Esophagus squamous epithelium (tissue), 5 donors: ENCODE measurements at places on chromosomes 3 and 15.

- no peaks in the 10 kb centered on the region for H3K4me1 ChIP-seq
- DNase-seq: no peak
- H3K27me3 ChIP-seq: no peaks in the 10 kb centered on the region
- H3K36me3 ChIP-seq: peaks cover 17% of the 10 kb centered on the region
- no peak overlapping the region for H3K27ac ChIP-seq
Observed at GRCh38 chr15:73142802-73143762, 90.8 kb downstream of the NEO1 start.

GRCh38 chr3:14494973-14495300 is 45.2 kb downstream of the GRIP2 start:
- no peak overlapping the region for H3K27ac ChIP-seq
- peaks cover 4% of the 10 kb centered on the region for H3K36me3 ChIP-seq
- no peaks in the 10 kb centered on the region for H3K4me1 ChIP-seq
- no peaks in the 10 kb centered on the region for H3K27me3 ChIP-seq
- no peak for DNase-seq
- H3K4me3 ChIP-seq: no peak overlapping the region

DNA sequence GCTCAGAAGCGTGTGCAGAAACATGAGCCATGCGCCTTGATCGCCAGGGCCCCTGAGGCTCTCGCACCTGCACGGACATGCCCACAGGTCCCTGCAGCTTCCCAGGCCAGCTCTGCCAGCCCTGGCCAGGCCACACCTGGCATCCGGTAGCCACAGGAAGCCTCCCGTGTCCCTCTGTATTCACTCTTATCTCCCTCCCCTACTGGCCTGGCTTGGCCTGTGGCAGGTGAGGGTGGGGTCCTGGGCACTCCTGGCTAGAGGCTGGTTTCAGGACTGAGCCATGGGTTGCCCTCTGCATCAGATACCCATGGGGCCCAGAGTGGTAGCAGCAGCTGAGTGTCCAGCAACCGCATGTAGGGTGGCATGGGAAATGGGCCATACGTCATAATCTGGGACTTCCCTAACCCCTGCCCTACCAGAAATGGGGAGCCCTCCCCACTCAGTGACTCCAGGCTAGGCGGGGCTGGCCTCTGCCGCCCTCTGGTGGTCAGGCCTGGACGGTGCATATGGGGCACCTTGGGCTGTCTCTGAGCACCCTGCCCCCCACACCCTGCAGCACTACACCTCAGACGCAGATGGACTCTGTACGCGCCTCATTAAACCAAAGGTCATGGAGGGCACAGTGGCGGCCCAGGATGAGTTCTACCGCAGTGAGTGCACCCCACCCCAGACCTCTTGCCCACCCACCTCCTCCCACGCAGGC is 12.6 kb upstream of the LMAN1L start:
- DNase-seq: no peak
- peaks cover 57% of the 10 kb centered on the region for H3K4me1 ChIP-seq
- H3K4me3 ChIP-seq: no peak overlapping the region
- H3K27me3 ChIP-seq: no peaks in the 10 kb centered on the region

GRCh38 chr15:48550822-48551525 is 94.5 kb downstream of the FBN1 start:
- H3K27me3 ChIP-seq: no peaks in the 10 kb centered on the region
- H3K4me3 ChIP-seq: no peak overlapping the region
- no peak for DNase-seq
- H3K4me1 ChIP-seq: peaks cover 4% of the 10 kb centered on the region
- no peak overlapping the region for H3K27ac ChIP-seq

GRCh38 chr15:62732078-62732477 is 310.5 kb upstream of the TPM1 start:
- no peak overlapping the region for H3K27ac ChIP-seq
- no peaks in the 10 kb centered on the region for H3K27me3 ChIP-seq
- no peak overlapping the region for H3K4me3 ChIP-seq
- peaks cover 5% of the 10 kb centered on the region for H3K36me3 ChIP-seq
- no peak for DNase-seq
- no peaks in the 10 kb centered on the region for H3K4me1 ChIP-seq

GRCh38 chr3:128436214-128436613 is 30.5 kb downstream of the DNAJB8 start:
- no peaks in the 10 kb centered on the region for H3K36me3 ChIP-seq
- DNase-seq: no peak
- no peak overlapping the region for H3K4me3 ChIP-seq
- H3K27me3 ChIP-seq: peaks cover 11% of the 10 kb centered on the region

GRCh38 chr3:47611576-47611975 is 32.9 kb upstream of the CSPG5 start:
- peaks cover 93% of the 10 kb centered on the region for H3K36me3 ChIP-seq
- peaks cover 5% of the 10 kb centered on the region for H3K4me1 ChIP-seq
- peak overlapping the region; percentile 42 for H3K27ac ChIP-seq
- DNase-seq: no peak
- H3K27me3 ChIP-seq: no peaks in the 10 kb centered on the region

DNA sequence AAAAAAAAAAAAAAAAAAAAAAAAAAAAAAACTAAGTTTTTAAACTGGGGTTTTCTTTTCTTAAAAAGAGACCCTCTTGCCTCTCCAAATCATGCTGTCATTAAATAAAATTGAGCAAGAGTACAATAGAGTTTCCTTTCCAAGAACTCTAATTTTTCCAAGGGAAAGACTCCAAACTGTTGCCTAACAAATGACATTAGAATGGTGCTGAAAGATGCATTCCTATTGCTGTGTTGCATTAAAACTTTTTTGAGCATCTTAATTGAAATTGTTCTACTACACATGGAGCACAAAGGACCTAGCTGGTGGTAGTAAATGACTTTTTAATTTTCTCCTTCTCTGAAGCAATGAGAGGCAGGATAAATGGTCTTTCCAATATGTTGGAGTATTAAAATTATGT is 469.1 kb upstream of the ARHGEF26 start:
- no peak for DNase-seq
- H3K4me1 ChIP-seq: no peaks in the 10 kb centered on the region
- no peak overlapping the region for H3K27ac ChIP-seq
- no peaks in the 10 kb centered on the region for H3K36me3 ChIP-seq

DNA sequence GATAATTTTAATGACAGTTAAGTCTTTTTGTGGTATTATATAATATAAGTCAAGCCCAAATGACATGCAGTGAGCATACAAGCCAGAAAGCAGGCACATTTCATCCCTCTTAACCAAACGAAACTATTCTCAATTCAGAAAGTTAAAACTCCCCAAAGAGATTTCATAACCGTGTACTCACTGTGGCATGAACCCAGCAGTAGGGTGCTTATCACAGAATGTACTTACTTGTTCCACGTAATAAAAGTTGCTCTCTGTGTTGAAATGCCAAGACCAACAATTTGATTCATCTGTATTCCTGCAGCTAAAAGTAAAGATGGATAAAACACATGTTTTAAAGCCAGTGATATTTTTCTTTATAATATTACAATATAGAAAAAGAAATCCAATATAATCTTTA is 12.1 kb downstream of the GK5 start:
- no peak for DNase-seq
- peaks cover 45% of the 10 kb centered on the region for H3K36me3 ChIP-seq
- H3K4me1 ChIP-seq: peaks cover 10% of the 10 kb centered on the region
- H3K4me3 ChIP-seq: no peak overlapping the region

DNA sequence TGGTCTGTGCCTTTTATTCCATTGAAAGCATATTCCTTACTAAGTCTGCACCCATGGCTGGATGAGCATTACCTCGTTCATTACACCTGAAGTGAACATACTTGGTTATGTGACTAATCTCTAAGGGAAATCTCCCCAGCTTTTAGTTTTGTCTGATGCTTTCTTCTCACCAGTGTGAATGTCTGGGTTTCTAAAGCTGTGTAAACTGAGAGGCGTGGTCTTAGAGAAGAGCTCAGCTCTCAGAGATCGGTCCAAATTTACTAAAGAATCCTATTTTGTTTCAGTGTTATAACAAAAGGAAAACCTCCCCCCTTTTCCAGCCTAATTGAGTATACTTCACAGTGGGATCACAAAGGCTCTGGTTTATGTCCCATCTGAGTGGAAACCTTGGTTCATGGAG is 352.3 kb downstream of the PTPRG start:
- no peak overlapping the region for H3K27ac ChIP-seq
- H3K4me1 ChIP-seq: no peaks in the 10 kb centered on the region
- no peak for DNase-seq

DNA sequence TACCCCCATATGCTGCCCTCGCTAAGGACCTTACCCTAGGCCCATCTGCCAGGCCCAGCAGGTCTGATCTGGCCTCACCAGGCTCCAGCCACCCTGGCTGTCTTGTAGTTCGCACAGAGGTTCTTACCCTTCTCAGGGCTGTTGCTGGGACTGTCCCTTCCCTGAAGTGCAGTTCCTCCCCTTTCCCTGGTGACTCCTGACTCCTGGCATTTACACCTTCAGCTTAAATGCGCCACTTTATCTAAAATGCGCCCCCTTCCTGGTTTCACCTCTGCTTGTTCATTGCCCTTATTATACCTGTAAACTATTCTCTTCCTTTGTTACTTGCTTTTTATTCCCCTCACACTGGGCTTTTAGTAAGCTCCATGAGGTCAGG is 835 bp upstream of the TTLL3 start:
- no peak for DNase-seq
- peaks cover 24% of the 10 kb centered on the region for H3K4me1 ChIP-seq
- H3K36me3 ChIP-seq: peaks cover 25% of the 10 kb centered on the region
- H3K4me3 ChIP-seq: peak overlapping the region; percentile 79
- H3K27ac ChIP-seq: peak overlapping the region; percentile 93

GRCh38 chr3:151796105-151796680 is 17.7 kb upstream of the AADAC start:
- no peak overlapping the region for H3K4me3 ChIP-seq
- DNase-seq: no peak
- peaks cover 35% of the 10 kb centered on the region for H3K4me1 ChIP-seq

DNA sequence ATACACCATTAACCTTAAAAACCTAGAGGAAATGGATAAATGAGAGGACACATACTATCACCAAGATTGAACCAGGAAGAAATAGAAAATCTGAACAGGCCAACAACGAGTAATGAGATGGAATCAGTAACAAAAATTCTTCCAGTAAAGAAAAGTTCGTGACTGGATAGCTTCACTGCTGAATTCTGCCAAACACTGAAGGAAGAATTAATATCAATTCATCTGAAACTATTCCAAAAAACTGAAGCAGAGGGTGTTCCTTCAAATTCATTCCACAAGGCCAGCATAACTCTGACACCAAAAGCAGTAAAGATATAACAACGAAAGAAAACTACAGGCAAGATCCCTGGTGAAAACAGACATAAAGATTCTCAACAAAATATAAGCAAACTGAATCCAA is 195.8 kb upstream of the GPR149 start:
- no peak overlapping the region for H3K4me3 ChIP-seq
- H3K4me1 ChIP-seq: no peaks in the 10 kb centered on the region
- DNase-seq: no peak
- H3K27ac ChIP-seq: no peak overlapping the region
- no peaks in the 10 kb centered on the region for H3K27me3 ChIP-seq

GRCh38 chr15:33448961-33449606 is 138.3 kb downstream of the RYR3 start:
- peaks cover 44% of the 10 kb centered on the region for H3K4me1 ChIP-seq
- H3K4me3 ChIP-seq: no peak overlapping the region
- H3K27me3 ChIP-seq: no peaks in the 10 kb centered on the region
- H3K36me3 ChIP-seq: no peaks in the 10 kb centered on the region

- no peak for DNase-seq
- H3K27ac ChIP-seq: no peak overlapping the region
- H3K27me3 ChIP-seq: peaks cover 5% of the 10 kb centered on the region
- H3K4me1 ChIP-seq: no peaks in the 10 kb centered on the region
- no peak overlapping the region for H3K4me3 ChIP-seq
Observed at GRCh38 chr3:10700821-10701220, 115.2 kb upstream of the SLC6A11 start.

GRCh38 chr15:20645956-20646355 is 104.4 kb upstream of the GOLGA6L6 start:
- H3K36me3 ChIP-seq: no peaks in the 10 kb centered on the region
- no peak for DNase-seq
- H3K27ac ChIP-seq: no peak overlapping the region
- no peaks in the 10 kb centered on the region for H3K27me3 ChIP-seq
- H3K4me1 ChIP-seq: no peaks in the 10 kb centered on the region

- peak within 1 kb of the TSS; percentile 78 for H3K4me3 ChIP-seq
- H3K27me3 ChIP-seq: no peaks in the 10 kb centered on the region
- no peak for DNase-seq
- peak within 1 kb of the TSS; percentile 39 for H3K27ac ChIP-seq
- H3K36me3 ChIP-seq: no peaks in the 10 kb centered on the region
Observed at GRCh38 chr15:34437687-34438086, at the start of gene GOLGA8A. Gene GOLGA8A (minus strand): TSS chr15:34437808. CDS start chr15:34389691, 48,117 bp downstream.

GRCh38 chr3:152849996-152850578 is 15.2 kb downstream of the P2RY1 start:
- H3K36me3 ChIP-seq: no peaks in the 10 kb centered on the region
- no peak for DNase-seq
- no peaks in the 10 kb centered on the region for H3K27me3 ChIP-seq
- no peak overlapping the region for H3K27ac ChIP-seq

GRCh38 chr15:24865303-24865702 is 89.5 kb upstream of the SNRPN start:
- H3K27ac ChIP-seq: no peak overlapping the region
- H3K4me1 ChIP-seq: no peaks in the 10 kb centered on the region
- H3K36me3 ChIP-seq: no peaks in the 10 kb centered on the region

DNA sequence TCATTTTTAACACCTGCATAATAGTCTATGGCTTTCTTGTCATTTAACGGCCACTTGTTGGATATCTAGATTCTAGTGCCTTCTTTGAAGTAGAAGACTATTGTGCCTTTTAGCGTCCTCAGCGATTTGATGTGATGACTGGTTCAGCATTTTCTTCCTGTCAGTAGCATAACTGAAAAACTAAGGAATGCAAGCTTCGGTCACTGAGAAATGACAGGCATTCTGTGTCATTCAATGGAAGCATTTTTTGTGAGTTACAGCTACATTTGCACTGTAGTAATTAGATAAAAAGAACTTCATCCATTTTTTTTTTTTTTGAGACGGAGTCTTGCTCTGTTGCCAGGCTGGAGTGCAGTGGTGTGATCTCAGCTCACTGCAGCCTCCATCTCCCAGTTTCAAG is 10.3 kb downstream of the NEK11 start:
- no peak overlapping the region for H3K27ac ChIP-seq
- H3K36me3 ChIP-seq: no peaks in the 10 kb centered on the region
- no peaks in the 10 kb centered on the region for H3K27me3 ChIP-seq
- DNase-seq: no peak
- no peaks in the 10 kb centered on the region for H3K4me1 ChIP-seq
- H3K4me3 ChIP-seq: no peak overlapping the region

- DNase-seq: no peak
- no peaks in the 10 kb centered on the region for H3K27me3 ChIP-seq
Observed at GRCh38 chr3:112090887-112091586, 4.8 kb downstream of the C3orf52 start.

DNA sequence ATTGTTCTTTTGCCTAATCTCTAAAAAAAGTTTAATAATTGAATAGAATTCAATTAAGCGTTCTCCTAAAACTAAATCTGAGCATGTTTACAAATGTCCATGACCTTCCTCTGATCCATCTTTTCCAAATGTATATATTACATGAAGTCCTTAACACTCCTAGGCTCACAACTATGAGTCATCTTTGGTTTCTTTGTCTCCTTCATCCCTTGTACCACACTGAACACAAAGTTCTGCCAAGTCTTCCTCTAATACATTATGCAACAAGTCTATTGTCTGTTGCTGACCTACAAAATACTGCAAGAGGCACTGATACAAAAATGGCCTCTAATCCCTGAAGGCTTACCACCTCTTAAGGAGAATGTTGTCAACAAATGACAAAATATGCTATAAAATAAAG is 550.2 kb downstream of the PYDC2 start:
- DNase-seq: no peak
- H3K36me3 ChIP-seq: no peaks in the 10 kb centered on the region
- no peak overlapping the region for H3K27ac ChIP-seq
- no peak overlapping the region for H3K4me3 ChIP-seq

- no peaks in the 10 kb centered on the region for H3K36me3 ChIP-seq
- DNase-seq: no peak
- no peaks in the 10 kb centered on the region for H3K27me3 ChIP-seq
Observed at GRCh38 chr3:142104763-142105162, 44.6 kb downstream of the TFDP2 start.
